ENCODE measurements at places on chromosomes 5 and 9.

DNA sequence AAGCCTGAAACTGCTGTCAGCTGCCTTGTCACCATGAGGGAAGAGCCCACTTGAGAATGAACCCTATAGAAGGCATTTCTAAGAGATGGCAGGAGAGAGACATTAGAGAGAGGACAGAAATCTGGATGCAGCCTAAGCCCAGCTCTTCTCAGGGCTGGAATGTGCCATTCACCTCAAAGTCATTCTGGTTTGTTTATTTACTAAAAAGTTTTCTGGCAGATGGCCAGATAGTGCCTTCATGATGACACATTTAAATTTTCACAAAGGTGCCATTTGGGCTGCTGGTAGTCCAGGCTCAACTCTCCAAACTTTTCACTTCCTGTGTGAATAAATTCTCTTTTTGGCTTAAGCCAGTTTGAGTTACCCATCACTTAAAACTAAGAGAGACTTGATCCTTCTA is 144.6 kb upstream of the ZNF366 start:
- no peak for DNase-seq

DNA sequence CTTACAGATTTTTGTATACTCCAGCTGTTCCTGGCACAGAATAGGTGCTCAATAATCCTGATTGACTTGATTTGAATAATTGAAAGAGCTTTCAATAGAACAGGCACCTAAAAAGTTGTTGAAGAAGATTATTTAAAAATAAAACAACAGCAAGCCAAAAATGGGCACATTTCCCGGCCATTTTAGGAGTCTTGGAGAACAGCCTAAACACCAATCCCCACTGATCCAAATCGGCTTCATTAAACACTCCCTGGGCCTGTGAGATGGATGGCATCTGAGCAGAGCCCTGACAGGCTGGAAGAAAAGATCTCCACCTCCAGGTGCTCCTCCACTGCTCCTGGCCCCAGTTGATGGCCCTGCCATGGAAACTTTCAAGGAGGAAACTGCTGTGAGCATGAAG is 213.3 kb downstream of the MAN2A1 start:
- DNase-seq: no peak

DNA sequence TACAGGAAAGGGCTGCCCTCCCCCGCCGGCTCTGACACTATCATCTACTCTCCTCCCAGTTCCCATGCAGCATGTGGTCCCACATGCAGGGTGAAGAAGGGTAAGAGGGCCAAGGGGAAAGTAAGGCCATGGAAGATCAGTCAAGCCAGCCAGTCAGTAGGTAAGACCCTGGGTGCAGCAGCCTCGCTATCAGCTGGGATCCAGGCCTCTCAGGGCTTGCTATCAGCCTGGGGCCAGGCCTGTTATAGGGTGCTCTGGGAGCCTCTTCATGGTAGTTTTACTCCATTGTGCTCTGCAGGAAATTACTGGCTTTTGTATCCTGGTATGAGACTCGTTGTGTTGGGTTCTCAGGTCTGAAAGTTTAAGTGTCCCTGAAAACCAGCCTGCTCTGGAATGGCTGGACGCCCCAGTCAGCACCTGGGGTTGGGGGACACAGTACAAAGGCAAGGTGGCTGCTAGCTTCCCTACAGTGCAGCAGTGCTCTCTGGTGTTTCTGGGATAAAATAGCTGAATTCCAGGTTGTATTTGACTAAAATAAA is 21.4 kb downstream of the SLC22A4 start:
- no peak for DNase-seq

- DNase-seq: no peak
Measured at GRCh38 chr5:18395126-18396110, 761.2 kb downstream of the TAF11L14 start.

GRCh38 chr9:91746357-91746756 is 203.7 kb downstream of the ROR2 start:
- DNase-seq: no peak

DNA sequence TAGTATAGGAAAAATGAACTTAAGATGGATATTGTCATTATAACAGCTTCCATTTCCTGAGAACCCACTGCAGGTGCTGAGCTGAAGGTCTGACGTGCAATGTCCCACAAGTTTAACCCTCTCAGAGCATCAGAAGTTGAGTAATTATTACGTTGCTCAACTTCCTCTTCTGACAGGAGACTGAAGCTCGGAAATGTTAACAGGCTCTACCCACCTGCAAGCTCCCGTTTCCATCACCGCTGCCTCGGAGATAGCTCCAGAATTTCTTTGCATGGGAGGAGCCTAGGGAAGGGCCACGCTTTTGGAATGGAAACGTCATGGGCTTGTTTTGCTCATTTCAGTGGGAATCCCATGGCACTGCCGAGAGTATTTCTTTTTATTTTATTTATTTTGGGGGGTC is 1.0 kb upstream of the NTMT1 start:
- no peak for DNase-seq

DNA sequence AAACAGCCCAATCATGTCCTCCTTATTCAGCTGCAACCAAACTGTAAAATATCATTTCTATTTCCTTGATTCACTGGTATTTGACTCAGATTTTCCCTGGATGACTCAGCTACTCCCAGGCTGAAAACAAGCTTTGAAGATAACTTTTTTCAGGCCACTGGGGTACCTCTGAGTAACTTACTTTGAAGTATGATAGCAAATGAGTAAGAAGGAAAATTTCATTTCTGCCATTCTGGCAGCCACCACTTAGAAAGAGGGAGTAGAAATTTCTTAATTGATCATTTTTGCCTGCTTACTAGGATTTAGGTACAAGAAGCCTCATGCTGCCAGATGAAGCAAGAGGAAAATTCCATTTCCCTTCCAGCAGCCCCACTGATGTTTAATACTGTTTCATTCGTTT is 247.4 kb downstream of the PRELID2 start:
- peak; percentile 87 for DNase-seq

DNA sequence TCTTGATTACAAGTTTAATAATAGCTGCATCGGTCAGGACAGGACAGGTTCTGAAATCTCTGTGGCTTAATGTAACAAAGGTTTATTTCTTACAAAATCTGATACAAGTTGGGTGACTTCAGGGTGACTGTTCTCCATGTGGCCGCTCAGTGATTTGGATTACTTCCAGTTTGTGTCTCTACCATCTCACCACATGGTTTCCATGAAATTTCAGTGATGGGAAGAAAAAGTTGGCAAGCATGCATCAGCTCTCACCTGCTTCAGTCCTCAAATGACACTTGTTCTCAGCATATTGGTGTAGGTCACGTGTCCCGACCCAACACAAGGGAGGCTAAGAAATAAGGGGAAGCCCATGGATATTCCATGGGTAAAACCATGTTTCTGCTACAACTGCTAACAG is 7.8 kb upstream of the TMEM268 start:
- no peak for DNase-seq

DNA sequence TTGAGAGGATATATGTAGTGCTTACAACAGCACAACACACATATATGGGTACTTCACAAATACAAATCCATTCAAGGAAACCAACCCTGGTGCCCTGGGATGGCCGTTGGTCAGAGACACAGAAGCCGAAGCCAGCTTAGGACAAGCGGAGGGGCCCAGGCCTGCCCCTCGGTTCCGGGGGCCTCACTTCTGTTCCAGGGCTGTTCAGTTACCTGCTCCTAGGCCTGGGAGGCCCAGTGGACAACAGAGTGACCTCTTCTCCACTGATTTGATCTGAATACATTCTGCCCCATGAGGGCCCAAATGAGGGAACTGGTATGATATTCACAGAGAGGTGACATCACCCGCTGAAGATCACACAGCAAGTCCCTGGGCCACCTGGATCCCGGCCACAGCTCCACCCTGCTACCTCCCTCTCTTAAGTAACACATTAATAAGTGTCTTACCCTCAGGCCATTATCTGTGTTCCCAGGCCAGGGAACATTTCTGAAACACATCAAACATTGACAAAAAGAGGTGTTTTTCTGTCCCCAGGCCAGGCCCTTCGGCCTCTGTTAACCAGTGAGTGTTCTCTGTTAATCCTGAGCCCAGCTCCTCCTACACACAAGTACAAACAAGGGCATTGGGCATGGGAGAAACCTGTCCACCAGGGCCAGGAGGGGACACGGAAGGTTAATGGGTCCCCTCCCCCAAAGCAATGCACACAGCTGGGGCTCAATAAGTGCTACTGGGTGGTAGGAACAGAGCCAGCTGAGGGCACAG is 4.5 kb upstream of the GRHPR start:
- DNase-seq: no peak

DNA sequence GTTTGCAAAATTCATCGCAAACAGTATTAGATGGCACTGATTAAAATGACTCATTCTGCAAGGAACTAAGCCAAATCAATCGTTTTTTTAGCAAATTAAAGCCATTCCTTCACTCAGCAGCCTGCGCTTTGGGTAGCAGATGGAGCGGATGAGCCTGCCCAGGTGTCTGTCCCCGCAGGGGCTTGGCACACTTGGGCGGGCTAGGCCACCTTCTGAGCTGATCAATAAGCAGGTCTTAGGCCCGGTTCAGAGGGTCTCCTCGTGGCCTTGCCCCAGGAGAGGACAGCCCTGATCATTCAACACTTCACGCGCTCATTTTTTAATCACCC is 78.0 kb upstream of the FCN1 start:
- DNase-seq: no peak

DNA sequence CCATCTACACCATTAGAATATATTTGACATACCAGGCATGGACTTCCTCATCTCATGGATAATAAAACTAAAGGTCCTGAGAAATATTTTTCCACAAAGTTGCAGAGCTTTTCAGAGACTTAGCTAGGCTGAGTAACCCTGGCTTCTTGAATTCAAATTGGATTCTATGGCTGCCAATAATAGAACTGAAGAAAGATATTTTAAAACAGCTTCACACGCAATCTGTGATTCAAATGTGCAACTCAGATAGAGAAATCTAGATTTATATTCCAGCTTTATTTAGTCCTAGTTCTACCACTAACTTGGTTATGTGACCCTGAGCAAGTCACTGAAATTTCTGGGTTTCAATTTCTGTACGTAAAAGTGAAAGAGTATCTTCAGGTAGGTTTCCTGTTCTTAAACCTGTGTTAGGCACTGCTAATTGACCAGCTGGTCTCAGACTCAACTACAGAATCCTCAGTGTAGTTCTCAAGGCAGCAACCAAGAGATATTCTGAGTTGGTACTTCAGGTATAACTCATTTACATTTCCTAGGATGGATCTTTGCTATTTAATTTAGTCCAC is 235.3 kb downstream of the GABRB2 start:
- no peak for DNase-seq

GRCh38 chr5:61123145-61123544 is 39.1 kb downstream of the SMIM15 start:
- DNase-seq: no peak

DNA sequence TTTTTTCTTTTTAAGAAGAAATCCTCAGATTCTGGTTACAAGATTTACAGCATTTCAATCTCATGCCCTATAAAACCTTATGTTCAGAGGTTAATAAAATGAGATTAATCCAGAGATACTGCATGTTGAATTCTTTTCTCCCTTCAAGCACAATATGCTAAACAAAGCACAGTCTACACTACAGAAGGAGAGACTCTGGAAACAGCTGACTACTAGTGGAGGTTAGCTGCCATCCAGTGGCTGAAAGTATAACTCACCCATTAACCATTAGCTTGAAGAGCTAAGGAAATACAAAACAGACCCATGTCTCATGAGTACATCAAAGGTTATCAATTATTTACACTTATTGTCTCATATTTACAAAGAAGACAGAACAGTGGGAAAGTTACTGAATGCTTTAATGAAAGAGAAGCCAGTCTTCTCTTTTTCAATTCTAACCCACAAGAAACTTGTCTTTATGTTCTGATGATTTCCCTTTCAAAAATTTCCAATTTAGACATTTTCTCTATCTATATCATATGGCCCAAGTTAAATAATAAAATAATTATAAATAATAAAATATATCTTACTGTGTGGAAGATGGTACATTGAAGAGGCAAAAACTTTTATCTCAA is 12.7 kb upstream of the DNAH5 start:
- peak; percentile 76 for DNase-seq

DNA sequence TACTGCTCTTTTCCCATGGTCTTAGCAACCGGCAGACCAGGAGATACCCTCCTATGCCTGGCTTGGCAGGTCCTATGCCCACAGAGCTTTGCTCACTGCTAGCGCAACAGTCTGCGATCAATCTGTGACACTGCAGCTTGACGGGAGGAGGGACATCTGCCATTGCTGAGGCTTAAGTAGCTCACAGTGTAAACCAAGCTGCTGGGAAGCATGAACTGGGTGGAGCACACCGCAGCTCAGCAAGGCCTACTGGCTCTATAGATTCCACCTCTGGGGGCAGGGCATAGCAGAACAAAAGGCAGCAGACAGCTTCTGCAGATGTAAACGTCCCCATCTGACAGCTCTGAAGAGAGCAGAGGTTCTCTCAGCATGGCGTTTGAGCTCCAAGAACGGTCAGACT is 40.4 kb downstream of the MCTP1 start:
- DNase-seq: no peak

- peak; percentile 17 for DNase-seq
Measured at GRCh38 chr9:26789959-26790358, 102.6 kb downstream of the CAAP1 start.

- no peak for DNase-seq
Measured at GRCh38 chr9:76445976-76446375, 13.0 kb upstream of the GCNT1 start.
